ENCODE measurements at places on chromosomes 3 and 15.

DNA sequence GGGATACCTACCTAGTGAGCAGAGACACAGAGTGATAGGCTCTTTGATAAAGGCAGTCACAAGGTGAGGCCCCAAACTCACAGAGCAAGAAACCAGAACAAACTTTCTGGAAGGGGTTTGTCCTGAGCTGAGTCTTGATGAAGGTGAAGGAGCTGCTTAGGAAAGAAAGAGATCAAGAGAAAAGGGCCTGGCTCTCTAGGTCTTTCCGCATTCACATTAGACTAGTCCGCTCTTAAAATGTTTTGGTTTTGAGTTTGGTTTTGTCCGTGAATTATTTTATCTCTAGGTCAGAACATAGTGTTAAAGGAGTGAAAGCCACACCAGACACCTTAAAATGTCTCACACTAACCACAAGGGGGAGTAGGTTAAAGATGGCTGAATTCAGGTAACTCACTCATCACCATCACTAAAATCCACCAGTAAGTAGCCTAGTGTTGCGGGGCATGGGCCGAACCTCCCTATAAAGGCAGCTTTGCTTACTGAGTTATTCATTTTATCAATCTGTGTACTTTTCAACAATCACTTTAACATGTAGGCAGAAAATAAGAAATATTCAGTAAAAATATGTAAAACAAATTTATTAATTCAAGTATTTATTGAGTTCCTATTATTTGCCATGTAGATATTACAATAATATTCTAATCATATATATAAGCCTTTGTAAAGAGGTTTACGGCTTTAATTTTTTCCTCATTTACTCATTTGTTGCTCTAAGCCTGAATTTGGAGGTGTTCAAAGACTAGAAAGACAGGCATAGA, 121.5 kb upstream of the TSC22D2 start:
- DNase-seq = peak; percentile 15

DNA sequence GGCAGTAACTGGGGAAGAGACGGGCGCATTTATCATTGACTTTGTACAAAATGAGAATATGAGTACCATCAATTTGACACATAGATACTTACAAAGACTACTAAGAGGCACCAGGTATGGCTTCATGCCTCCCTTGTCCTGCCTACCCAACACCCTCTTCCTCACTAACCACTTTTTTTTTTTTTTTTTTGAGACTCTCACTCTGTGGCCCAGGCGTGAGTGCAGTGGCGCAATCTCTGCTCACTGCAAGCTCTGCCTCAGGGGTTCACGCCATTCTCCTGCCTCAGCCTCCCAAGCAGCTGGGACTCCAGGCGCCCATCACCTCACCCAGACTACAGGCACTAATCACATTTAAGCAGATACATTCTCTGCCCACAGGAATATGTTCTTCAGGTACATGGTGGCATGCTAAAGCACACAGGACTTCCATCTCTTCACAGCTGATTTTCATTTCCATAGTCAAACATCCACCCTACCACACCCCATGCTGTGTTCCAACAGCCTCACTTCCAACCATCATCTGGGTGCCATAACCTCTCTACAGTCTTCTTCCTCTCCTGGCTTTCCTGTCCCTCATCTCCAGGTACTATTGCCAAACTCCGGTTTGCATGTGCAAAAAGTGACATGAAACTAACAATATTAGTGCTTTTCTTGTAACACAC, 41.7 kb downstream of the RAB27A start:
- peak; percentile 30 for DNase-seq

DNA sequence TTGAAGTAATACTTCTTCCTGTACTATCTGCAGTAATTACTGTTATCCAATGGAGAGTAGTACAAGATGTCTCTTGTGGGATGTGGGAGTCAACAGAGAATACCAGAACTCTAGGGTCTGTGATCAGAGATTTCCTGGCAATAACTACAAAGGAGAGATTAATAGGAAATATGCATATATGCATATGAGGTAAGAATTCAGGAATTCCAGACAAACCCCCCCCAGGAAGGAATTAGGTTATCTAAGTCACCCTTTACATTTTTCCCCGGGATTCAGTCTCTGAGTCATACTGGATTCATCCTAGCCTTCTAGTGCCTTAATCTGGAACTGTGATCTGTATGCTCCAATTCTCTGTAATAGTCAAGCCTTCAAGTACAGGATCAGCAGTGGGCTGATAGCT, 49.4 kb downstream of the GTF2E1 start:
- no peak for DNase-seq

GRCh38 chr3:101530686-101531047, 17.7 kb upstream of the SENP7 start:
- no peak for DNase-seq

- DNase-seq = no peak
Measured at GRCh38 chr3:28745916-28746617, 397.4 kb upstream of the AZI2 start.
